Stimulated activated CD8-positive, alpha-beta memory T cell treated with anti-CD3 and anti-CD28 coated beads, Interleukin-15, amount 100 ng/mL, for 48 hours (primary cell): ENCODE measurements at places on chromosomes 7 and 10.
A peak's percentile ranks its signal among the peaks of the same experiment; 100 is the strongest.

DNA sequence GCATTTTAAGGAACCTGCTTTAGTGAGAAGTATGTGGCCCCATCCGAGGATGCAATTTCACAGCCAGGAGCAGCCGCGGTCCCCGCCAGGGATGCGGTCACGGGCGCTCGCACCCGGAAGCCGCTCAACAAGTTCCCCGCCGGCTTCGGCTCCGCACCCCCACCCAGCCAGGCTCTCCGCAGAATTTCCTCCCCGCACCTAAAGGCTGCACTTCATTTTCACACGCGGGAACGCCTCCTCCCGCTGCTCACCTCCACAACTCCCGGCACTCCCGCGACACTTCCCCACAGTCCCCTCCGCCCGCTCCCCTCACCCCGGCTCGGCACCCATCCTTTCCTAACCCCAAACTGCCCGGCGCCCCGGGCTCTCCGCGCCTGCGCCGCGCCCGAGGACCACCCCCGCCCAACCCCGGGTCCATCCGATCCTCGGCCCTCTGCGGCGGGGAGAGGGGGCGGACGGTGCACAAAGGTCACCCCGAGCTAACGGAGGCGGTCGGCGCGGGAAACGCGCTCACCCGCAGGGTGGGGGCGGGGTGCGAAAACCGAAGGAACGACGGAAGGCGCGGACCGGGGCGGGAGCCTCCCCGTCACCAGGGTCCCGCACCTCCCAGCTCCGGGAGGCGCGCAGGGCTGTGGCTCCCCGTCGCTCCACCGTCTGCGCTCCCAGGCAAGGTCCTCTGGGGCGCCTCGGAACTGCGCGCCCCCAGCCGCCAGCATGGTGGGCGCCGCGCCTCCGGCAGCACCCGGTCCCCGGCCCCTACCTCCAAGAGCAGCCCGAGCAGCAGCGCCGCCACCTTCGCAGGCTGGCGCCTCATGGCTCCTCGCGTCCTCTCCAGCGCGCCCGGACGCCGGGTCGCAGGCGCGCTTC, 558 bp downstream of the VOPP1 start:
- DNase-seq, result peak; percentile 51

GRCh38 chr7:36092221-36092771, 60.8 kb upstream of the EEPD1 start:
- no peak for DNase-seq

GRCh38 chr7:87216701-87217508, 2.6 kb downstream of the TMEM243 start:
- DNase-seq, result peak; percentile 22

DNA sequence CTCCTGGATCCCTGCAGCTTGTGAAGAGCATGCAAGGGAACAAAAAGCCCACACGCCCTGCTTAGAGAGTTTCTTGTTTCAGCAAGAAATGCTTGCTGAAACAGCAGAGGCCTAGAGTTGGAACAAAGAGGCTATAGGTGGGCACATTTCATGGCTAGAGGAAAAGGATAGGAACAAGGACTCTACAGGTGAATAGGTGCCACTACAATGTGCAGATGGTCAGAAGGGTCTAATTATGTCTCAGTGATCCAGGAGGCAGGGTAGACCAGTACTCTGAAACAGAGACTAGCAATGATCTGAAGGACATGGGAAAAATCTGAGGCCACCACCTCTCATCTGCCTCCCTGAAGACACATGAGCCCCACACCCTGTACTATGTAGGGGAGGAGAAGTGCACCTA, 609.0 kb downstream of the REEP3 start:
- DNase-seq, result no peak

- no peak for DNase-seq
Observed at GRCh38 chr7:16504019-16504418, 22.6 kb upstream of the LRRC72 start.

DNA sequence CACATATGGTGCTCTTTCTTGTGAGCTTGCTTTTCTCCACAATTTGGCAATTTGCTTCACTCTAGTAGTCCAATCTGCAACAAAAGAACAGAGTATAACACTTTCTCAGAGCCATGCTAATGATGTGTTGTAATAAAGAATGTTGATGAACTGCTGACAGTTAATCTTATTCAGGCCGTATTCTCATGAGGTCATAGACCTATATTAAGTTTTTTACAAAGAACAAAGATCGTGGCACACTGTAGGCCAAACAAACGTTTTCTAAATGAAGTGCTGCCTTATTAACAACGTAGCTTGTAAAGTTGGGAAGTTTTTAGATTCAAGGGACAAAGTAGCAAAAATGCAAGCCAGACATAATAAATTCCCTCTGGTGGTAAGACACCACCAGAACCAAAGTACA, 160.1 kb downstream of the GALNT11 start:
- DNase-seq, result no peak

DNA sequence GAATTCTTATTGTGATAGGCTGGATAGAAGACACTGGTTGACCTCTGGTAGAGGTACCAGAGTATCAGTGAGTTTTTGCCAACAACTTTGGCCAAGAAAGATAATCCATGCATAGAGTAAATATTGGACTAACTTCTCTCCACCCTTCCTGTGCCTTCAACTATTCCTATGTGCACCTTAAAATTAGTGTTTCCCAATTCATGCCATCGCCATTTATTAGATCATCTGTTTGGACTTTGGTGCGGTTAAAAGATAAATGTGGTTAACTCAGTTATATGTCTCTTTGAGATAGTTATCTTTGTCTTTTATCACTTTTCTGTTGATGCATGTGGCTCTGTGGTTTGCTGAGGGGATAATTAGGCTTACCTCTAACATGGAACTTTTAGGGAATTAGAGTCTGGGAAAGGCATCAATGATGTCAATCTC, 4.6 kb downstream of the PAPSS2 start:
- no peak for DNase-seq

GRCh38 chr7:7570584-7570983, 3.9 kb downstream of the MIOS start:
- DNase-seq, result no peak

DNA sequence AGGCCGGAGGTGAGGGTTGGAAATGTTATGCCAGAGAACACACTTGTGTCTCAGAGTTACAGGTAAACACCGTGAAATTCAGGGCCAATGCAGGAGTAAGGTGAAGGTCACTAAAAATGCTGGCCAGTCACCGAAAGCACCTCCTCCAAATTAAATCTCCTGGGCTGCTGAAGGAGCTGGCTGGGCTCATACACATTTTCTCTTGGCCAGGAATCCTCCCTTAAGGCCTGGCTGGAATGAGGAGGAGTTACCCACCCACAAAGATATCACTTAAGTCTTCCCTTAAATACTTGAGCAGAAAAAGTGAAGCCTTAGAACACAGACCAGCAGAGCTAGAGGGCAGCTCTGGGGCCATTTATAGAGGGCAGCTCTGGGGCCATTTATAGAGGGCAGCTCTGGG, 46.3 kb downstream of the HTRA1 start:
- DNase-seq, result no peak

- no peak for DNase-seq
Observed at GRCh38 chr10:51960494-51960895, 261.1 kb upstream of the CSTF2T start.

- DNase-seq, result no peak
Observed at GRCh38 chr7:55185321-55185802, 166.5 kb downstream of the EGFR start.

- DNase-seq, result no peak
Observed at GRCh38 chr7:99788554-99788953, 4.6 kb upstream of the CYP3A4 start.

DNA sequence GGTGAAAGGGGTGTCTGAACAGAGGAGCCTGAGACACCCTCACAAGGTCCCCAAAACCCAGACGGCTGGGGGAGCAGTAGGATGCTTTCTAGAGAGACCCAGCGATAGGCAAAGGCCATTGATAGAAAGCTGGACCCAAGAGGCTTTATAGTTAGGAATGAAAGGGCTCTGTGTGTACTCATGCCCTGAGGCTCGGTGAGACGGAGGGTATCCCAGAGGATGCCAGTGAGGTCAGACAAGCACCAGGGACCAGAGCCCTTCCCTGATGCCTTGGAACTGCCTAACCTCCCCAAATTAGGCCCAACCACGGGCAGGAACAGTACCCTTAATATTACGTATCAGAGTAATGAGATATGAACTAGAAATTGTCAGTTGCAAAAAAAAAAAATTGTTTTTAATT, 48.6 kb upstream of the RTKN2 start:
- DNase-seq, result no peak

GRCh38 chr10:78780551-78780961, 288.2 kb upstream of the ZMIZ1 start:
- no peak for DNase-seq

GRCh38 chr10:58140691-58141347, 126.9 kb downstream of the IPMK start:
- DNase-seq, result no peak

GRCh38 chr10:117788911-117789310, 246.4 kb downstream of the EMX2 start:
- DNase-seq, result no peak

GRCh38 chr7:127635659-127636285, 16.2 kb upstream of the SND1 start:
- no peak for DNase-seq

GRCh38 chr10:81031774-81032173, 494.1 kb downstream of the SH2D4B start:
- DNase-seq, result no peak

- no peak for DNase-seq
Observed at GRCh38 chr10:112095731-112096130, 87.8 kb downstream of the GPAM start.

DNA sequence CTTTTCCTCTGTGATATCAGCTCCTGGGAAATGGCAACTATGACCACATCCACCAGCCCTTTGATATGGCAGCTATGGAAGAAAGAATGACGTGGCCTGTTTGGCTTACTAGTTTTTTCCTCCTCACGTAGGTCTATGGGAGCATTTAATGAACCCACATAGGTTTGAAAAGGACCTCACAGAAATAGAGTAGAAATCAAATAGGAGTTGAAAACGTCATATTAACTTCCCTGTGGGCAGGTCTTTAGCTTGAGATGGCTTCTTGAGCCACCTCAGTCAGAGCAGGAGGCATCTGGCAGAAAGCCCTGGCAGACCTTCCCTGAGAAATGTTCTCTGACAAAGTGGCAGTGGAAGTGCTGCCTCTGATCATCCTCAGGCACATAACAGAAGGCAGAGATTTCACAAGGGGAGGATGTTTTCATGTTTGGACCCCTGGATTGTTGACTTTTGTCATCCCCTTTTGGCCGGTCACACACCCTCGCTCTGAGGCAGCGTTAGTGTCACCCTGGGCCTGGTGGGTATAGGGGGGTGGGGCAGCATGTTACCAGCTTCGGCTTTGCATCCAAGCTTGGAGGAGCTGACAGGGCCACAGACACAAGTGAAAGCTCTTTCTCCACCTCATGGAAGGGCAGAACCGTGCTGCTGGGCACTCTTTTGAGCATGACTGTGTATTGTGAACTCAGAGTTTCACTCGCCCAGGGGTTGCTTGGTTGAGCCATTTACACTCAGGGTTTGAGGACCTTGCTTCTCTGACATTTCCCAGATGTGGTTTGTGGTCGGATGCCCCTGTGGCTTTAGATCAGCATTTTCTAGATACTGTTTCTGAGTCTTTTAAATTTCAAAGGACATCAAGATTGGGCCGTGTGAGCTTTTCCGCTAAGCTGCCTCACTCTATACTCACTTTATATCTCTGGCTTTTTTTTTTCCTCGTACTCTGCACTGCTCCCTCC, 184.2 kb downstream of the STK31 start:
- DNase-seq, result peak; percentile 50

GRCh38 chr10:52574697-52575096, 197.9 kb downstream of the MBL2 start:
- DNase-seq, result no peak

GRCh38 chr10:48976196-48976595, 36.6 kb upstream of the LRRC18 start:
- DNase-seq, result no peak

DNA sequence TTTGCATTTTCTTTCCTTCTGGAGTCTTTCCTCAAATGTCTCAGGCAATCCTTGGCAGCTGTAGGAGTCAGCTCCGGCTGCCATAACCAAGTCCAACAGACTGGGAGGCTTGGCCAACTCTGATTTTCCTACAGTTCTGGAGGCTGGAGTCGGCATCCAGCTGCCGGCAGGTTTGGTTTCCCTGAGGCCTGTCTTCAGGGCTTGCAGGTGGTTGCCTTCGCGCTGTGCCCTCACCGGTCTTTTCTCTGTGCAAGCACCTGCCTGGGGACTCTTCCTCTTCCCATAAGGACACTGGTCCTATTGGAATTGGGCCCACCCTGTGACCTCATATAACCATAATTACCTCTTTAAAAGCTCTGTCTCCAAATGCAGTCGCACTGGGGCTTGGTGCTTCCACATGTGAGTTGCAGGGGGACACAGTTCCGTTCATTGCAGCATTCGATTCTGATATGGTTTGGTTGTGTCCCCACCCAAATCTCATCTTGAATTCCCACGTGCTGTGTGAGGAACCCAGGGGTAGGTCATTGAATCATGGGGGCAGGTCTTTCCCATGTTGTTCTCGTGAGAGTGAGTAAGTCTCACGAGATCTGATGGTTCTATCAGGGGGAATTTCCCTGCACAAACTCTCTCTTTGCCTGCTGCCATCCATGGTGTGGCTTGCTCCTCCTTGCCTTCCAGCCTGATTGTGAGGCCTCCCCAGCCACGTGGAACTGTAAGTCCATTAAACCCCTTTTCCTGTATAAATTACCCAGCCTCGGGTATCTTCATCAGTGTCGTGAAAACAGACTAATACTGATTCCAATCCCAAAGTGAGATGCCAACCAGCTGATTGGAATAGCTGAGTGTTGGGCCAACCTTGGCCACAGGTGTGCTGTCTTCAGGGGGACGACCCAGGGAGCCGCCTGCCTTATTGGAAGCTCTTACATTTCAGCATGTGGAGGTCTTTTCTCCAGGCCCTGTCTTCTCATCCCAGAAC, 7.9 kb downstream of the GALNTL5 start:
- DNase-seq, result no peak

GRCh38 chr10:119786117-119786769, 60.4 kb downstream of the INPP5F start:
- no peak for DNase-seq

DNA sequence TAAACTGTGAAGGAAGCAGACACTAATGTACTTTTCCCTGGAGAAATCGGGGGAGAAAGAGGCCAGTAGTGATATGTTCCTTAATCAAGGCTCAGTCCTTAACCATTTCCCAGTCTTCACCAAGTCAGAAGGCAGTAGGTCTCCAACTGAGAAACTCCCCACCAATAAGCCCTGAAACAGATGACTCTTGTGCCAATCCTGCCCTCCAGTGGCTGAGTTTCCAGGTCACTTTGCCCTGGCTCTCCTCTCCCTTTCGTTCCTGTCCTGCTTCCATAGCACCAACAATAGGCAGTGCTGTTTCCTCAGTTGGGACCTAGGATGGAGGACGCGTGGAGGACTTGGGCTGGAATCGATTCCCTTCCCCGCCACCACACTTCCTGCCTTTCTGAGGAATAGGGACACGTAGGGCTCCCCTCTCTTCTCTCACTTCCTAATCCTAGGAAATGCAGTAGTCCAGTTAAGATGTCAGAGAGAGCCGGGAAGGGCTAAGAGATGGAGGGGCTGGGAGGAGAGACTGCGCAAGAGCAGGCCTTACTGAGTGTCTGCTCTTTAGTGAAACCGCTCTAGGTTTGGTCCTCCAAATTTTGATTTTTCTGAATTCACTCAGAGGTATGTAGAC, 23.4 kb downstream of the ATOH7 start:
- DNase-seq, result peak; percentile 6
